Activated CD8-positive, alpha-beta memory T cell treated with anti-CD3 and anti-CD28 coated beads for 4 hours (primary cell): ENCODE measurements at places on chromosomes 4 and X.

GRCh38 chr4:44494810-44495701 is 46.4 kb upstream of the KCTD8 start:
- no peak for DNase-seq

DNA sequence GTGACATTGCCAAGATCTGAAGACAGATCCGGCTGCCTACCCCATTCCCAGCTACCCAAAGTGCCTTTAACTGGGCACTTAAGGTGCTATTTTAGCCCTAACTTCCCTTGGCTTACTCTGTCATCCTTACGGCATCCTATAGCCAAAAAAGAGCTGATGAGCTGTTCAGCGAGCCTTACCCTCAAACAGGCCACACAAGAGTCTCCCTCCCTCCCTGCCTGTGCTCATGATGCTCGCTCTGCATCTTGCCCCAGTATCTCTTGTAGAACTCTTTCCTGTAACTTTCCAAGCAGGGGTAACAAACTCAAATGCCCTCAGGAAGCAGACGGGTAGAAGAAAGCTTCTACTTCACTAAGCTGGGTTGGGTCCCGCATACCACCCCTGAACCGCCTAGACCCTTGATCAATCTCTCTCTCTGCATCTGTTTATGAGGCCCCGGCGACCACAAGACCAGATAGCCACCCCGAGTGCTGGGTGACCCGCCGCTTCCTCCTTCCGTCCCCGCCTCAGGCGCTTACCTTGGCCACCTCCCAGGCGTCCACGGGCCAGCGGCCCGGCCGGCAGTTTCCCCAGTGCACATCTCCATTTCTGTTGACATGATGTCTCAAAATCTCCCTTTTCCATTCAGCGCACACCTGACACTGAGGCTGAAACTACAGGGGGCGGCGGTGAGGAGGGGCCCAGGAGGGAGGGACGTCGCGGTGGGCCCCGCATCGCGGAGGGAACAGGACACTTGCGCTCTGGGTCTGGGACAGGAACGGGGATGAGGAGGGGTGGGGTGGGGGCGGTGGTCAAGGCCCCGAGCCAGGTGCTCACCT is 663 bp downstream of the CXorf38 start:
- no peak for DNase-seq

- no peak for DNase-seq
Measured at GRCh38 chr4:123578276-123579029, 181.9 kb downstream of the SPRY1 start.

DNA sequence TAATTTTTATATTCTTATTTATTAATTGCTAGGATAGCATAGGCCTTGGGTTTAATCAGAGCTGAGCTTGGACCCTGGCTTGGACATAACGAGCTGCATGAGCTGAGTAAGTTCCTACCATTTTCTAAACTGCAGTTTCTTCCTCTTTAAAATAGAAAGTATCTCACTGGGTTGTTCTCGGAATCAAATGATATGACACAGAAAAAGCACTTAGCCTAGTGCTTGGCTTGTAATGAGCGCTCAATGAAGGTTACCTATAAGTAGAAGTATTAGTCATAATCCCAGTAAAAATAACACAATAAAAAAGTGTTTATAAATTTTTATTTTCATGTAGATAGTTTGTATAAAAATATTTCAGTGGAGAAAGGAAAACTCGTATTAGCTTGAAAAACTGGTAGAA is 113.3 kb upstream of the PDLIM3 start:
- DNase-seq: no peak

GRCh38 chr4:37985730-37986275 is 25.6 kb downstream of the PTTG2 start:
- DNase-seq: no peak

DNA sequence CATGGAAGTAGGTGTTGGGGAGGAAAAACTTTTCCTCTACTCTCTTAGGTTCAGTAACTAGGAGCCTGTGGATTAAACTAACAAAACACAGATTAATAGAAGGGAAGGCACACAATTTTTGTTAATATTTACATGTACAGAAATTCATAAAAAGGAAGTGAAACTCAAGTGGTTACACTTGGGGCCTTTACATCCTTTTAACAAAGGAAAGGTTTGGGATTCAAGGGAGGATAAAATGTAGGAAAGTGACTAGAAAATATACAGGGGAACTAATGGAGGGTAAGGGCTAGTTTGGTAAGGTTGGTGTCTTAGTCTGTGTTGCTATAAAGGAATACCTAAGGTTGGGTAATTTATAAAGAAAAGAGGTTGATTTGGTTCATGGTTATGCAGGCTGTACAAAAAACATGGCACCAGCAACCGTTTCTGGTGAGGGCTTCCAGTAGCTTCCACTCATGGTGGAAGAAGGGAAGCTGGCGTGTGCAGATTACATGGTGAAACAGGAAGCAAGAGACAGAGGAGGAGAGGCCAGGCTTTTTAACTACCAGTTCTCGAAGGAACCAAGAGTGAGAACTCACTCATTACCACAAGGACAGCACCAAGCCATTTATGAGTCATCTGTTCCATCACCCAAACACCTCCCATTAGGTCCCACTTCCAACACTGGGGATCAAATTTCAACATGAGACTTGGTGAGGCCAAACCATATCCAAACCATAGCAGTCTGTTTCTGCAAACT is 124.4 kb downstream of the CHRDL1 start:
- no peak for DNase-seq

DNA sequence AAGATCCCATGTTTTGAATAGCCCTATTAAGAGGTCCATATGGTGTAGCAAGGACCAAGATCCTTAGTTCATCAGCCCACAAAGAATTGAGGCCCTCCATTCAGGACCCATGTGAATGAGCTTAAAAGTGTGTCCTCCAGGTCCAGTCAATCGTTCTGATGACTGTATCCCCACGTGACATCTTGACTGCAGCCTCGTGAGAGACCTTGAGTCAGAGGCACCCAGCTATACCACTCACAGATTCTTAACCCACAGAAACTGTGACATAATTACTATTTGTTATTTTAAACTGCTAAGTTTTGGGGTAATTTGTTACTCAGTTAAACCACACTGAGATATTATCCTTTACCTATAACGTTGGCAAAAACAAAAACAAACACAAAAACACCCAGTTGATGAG is 62.4 kb downstream of the ZNF182 start:
- DNase-seq: no peak

DNA sequence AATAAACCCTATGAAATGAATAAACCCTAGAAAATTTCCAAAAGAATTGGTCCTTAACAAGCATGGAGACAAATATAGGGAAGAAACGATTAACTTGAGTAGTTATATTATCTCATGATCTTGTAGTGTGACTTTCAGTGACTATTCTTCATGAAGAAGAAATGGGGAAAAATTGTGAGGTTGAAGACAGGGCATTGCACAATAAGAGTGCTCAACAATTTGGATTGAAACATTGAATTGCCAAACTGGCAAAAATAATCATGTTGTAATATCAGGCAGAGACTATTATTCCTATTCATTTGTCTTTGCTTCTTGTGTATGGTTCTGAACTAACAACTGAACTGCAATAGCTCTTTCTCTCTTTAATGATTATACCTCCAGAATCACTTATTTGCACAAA is 605.1 kb downstream of the PCDH7 start:
- no peak for DNase-seq

GRCh38 chr4:86993909-86994681 is 59.3 kb downstream of the AFF1 start:
- no peak for DNase-seq

DNA sequence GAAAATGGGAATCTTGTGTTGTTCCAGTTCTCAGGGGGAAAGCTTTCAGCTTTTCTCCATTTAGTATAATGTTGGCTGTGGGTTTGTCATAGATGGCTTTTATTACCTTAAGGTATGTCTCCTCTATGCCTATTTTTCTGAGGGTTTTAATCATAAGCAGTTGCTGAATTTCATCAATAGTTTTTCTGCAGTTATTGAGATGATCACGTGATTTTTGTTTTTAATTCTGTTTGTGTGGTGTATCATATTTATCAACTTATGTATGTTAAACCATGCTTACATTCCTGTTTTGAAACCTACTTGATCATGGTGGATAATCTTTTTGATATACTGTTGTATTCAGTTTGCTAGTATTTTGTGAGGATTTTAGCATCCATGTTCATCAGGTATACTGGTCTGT is 66.8 kb upstream of the CENPE start:
- DNase-seq: no peak

DNA sequence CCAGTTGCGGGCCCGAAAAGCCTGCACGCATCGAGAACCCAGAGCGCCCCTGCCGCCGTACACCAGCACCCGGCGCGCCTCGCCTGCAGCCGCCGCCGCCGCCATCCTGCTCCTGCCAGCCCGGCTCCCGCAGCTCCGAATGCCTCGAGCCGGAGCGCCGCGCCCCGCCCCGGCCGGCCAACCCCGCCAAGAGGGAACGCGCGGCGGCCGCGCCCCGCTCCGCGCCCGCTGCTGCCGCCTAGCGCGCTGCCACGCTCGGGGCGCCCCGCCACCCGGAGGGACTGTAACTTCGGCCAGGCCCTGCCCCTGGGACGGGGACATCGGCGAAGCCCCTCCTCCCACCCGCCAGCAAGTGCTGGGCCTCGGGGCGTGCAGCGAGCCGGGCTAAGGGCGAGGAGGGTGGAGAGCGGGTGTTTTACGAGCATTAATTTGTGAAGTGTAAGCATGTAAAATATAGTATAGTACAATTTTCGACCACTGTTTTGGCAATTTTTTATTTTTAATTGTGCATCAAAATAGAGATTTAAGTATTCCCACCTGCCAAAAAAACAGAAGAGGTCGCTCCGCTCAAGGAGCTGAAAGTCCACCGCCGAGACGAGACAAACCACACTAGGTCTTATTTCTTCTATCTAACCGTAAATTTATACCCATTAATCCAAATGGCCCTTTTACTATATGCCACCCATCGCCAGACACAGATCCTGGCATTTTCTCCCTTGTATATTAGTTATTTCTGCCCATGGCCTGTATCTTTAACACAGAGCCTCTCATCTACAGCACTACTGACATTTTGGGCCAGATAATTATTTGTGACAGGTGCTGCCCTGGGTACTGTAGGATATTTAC is at the start of gene QDPR:
Gene QDPR (minus strand): TSS at position 141 of the 846 bp plus-strand sequence. CDS start 36 bp downstream, at position 105.
- peak; percentile 42 for DNase-seq
